ENCODE measurements at places on chromosomes 11 and 22.
A peak's percentile ranks its signal among the peaks of the same experiment; 100 is the strongest.

DNA sequence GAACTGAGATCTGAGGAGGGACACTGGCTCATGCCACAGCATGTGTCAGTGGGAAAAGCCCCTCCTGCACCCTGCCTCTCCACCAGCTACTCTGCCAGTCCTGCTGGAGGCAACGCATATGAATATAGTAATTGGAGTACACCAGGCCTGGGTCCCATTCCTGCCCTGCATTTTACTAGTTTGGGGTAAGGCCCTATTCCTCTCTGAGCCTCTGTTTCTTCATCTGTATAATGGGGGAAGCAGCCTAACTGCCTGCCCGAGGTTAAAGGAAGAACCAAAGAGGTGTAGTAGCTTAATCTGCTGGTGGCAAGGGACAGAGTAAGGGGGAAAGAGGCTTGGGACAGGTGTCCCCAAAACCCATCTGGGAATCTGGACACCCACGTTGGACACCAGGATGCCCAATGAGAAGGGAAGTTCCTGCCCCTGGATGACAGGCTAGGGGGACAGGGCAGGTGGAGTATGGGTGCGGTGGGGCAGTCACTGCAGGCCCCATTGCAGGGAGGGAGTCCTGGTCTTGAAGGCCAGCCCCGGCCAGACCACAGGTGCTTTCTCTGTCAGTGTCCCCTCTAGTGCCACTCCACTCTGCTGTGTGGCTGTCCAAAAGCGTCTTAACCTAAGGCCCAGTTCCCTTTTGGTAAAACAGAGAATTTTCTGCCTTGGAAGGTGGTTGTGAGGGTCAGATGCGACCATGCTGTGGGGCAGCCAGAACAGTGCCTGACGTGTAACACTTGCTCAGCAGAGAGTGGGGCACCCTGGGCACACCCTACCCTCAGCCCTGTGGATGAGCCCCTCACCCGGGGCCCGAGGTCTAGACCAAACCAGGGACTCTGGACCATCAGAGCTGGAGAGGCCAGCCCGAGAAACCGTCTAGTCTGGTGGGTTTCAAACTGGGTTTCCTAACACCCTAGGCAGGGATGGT is 11.5 kb downstream of the TSKU start:
- DNase-seq, result no peak

- DNase-seq, result no peak
Measured at GRCh38 chr11:3905080-3905953, 49.9 kb downstream of the STIM1 start.

- DNase-seq, result no peak
Measured at GRCh38 chr11:113572136-113572735, 97.0 kb upstream of the DRD2 start.

DNA sequence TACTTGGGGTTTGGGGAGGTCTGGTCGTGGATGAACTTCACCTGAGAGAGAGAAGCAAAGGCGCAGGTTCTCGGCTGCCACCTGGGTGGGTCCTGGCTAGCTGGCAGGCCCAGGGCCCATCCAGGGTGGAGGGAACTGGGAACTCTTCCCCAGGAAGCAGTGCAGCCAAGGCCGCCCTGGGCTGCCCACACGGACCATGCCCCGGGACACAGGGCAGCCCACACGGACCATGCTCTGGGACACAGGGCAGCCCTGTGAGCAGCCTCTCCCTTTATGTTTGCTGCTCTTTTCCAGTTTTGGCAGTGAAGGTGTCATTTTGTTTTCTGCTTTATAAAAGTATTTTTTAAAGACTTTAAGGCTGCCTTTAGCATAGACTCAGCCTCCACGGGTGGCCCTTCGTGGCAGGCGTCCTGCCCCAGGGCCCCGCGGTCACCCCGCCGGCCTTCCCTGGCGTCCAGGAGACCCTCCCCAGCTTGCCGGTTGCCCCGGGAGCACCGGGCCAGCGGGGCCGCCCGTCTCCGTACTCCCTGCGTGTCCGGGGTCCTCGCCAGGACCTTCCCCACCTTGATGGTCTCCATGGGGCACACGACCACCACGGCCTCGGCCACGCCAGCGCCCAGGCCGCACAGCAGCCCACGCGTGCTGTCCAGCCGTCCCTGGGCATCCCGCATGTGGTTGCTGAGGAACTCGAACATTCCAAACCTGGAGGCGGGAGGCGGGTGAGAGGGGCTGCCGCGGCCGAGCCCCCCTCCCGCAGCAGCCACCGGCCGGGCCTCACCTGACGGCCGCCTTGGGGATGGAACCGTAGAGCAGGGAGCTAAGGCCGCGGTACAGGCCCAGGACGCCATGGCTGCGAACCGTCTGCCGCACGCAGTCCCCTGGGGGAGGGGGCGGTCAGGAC is 1.1 kb downstream of the SLC25A1 start:
- DNase-seq, result no peak

- DNase-seq, result no peak
Measured at GRCh38 chr11:24634606-24635160, 137.8 kb downstream of the LUZP2 start.

DNA sequence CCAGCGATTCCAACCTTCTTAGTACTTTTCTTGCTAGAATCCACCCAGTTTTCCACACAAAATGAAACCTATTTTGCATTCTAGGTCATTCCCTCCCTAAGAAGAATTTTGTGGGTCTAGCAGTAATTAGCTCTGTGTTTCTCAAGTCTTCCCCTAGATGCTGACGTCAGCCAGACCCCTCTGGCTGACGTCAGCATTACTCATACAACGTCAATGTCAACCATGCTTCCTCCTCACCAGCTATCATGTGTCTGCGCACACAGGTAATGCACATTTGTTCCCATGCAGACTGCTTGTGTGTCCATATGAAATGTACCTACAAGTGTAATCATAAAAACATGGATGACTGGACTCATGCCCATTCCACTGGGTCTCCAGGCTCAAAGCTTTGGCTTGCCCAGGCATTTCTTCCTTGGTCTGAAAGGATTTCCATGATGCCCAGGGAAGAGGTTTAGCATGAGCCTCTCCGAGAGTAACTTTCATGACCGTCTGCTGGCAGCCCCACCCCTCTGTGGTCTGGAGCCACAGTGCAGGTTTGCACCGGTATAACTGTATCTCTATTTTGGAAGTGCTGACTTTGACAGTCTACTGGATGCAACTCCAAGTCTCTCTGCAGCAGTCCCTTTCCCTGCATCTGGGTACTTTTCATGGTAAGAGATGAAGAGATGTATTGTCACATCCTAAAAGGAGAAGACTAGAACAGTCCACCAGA is 58.6 kb downstream of the DSCAML1 start:
- no peak for DNase-seq

DNA sequence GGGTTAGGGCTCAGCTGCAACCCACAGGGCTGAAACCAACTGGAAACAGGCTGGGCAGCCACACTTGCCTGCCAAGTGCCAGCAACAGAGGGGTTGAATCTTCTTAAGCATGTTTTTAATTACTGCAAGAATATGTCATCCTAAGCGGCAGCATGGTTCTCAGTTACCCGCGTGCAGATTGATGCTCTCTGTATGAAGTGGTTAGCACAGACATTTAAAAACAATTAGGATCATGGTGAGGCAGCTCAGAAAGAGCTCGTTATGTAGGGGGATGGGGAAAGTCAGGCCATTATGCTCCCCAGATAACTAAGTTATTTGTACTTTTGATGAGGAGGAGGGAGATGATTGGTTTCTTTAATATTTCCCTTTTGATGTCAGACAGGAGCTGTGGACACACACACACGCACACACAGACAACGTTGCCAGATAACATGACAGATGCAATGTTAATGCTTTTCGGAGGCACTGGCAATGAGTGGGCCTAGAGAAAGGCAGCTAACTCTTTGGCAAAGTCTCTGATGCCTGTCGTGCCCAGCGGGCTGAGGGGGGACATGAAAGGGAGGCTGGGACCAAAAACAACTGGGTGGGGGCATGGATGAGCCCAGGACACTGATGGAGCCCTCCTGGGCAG is 389.7 kb downstream of the NXPE2 start:
- no peak for DNase-seq

- DNase-seq, result no peak
Measured at GRCh38 chr11:36364551-36365325, 68.7 kb downstream of the PRR5L start.

- DNase-seq, result peak; percentile 85
Measured at GRCh38 chr11:111378861-111379601, at the start of gene POU2AF1. POU2AF1 (minus strand) TSS chr11:111379275; CDS start chr11:111379177, 98 bp downstream.

DNA sequence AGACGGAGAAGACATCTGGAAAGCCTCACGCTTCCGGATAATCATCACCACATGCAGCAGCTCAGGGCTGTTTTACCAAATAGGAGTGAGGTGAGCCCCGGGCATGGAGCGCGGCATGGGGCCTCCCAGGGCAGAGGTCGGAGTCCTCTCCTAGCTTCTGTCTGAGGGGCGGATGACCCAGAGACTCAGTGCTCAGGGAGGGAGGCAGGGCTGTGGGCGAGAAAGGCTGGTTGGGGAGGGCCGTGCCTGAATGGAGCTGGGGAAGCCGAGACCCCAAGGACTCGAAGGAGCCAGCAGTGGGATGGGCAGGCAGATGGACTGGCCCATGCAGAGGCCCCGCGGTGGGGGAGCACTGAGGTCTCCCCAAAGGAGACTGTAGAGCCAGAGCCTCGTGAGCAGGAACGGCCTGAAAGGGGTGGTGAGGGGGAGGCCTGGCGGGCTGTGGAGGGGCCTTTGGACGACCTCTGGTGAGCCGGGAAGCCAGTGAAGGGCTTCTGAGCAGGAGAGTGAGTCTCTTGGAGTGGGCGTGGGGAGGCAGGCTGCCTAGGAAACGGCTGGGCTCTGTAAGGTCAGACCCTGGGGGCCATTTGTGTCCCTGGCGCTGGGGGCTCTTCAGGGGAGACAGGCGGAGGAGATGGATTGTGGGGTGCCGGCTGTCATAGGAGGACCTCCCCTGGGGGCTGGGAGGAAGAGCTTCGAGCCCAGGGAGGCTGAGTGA is 24.7 kb upstream of the PANX2 start:
- DNase-seq, result no peak

DNA sequence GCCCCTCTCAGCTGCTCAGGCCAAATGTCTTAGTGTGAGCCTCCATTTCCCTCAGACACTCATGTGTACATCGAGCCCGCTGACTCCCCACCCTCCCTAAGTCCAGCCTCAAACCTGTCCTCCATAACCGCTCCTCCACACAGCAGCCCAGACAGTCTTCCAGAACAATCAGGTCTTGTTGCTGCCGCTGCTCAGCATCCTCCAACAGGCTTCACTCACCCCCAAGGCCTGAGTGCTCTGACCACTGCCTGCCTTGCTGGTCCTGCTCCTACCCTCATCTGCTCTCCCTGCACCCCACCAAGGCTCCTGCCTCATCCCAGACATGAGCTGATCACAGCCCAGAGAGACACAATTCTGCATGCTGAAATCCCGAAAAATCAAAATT is 17.1 kb downstream of the PSMD13 start:
- no peak for DNase-seq

GRCh38 chr22:42632096-42632495 is 8.3 kb downstream of the ATP5MGL start:
- no peak for DNase-seq

DNA sequence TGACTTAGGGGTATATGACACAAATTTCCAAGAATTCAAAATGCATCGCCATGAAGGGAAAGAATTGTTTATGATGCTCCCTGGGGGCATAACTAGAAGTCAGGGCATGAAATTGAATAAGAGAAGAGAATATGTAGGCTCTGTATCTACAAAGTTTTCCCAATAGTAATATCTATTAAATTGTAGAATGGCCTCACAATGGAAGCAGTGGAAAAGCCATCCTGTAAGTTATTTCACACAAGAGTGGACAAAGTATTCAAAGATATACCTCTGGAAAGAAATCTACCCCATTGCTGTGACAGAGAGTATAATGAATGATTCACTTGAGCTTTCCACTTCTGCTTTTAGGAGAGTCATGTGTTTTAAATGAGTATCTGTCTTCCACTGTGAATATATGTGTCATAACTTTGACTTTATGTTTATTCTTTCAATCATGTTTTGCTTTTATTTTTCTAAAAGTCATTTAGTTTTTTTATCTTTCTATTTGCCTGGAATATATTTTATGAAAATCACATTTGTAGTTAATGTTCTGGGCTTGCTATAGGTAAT is 65.7 kb upstream of the DDI1 start:
- DNase-seq, result no peak

GRCh38 chr11:119091178-119091577 is 6.5 kb downstream of the HMBS start:
- DNase-seq, result no peak

DNA sequence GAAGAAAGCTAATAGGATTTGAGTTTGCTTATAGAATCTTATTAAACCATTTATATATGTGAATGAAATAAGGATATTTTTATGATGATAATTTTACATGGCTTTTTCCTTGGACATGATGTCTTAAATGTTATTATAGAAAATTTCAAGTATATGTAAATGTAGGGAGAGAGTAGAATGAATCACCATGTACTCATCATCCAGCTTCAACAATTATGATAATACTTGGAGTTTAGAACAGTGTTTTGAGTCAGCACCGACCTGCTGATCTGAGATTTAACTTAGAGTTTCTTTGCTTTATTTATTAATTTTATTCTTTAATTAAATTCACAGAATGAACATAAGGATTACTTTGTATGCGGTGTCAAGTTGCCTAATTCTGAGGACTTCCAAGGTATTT is 193.5 kb downstream of the UVRAG start:
- DNase-seq, result no peak

GRCh38 chr11:91489989-91490388 is 734.6 kb upstream of the FAT3 start:
- DNase-seq, result no peak

- no peak for DNase-seq
Measured at GRCh38 chr11:74806267-74806666, 57.6 kb downstream of the RNF169 start.

- DNase-seq, result no peak
Measured at GRCh38 chr11:15883455-15883920, 472.9 kb downstream of the SOX6 start.

DNA sequence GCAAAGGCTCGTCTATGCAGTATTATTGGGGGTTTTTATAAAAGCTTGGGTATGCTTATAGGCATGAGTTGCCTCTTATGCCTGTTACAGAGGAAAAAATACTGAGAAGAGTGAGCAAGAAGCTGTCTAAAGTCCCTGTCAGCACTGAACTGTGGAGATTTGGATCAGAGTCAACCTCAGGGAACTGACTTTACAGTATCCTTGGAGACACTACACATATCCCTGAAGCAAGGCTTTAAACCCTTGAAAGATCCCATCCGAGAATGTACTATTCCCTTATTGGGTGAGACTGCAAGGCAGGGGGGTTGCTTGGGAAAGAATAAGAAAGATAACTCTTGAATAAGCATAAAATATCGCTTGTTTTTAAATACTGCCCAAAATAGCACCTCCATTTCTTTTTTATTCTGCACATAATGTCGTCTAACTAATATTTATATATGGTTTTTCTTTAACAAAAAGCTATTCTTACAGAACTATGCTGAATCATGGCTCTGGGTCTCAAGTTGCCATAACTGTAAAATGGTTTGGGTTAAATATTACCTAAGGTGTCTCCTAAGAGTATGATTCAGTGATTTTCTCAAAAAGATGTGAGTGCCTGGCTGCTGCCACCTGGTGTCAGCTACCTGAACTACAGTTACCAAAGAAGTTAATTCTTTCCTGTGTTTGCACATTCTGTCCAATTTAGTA is 1062.8 kb downstream of the DLG2 start:
- peak; percentile 5 for DNase-seq

- no peak for DNase-seq
Measured at GRCh38 chr11:124096364-124096763, 18.9 kb upstream of the VWA5A start.

Measured in stimulated activated naive B cell treated with anti-CD40 and anti-IgM and Interleukin-4, amounts not matched to agents 10 μg/mL and 1 μg/mL and 100 μg/mL, for 72 hours (primary cell).